ENCODE measurements at places on chromosomes 3 and 15. TPM values are rescaled to one million over a fixed set of nuclear protein-coding genes. Genes with fewer than 3 reads are reported as not detected.

TTLL13 gene
- not detected for total RNA-seq

PPP1R14D gene
- not detected for total RNA-seq

ANKRD63 gene
- total RNA-seq, result 0.28 TPM

PROK2 gene
- total RNA-seq, result not detected

COPS2 gene
- 85.4 TPM for total RNA-seq

RAB43 gene
- 10.8 TPM for total RNA-seq

FSIP1 gene
- total RNA-seq, result 1.3 TPM

GNAT1 gene
- 0.50 TPM for total RNA-seq

ITIH1 gene
- not detected for total RNA-seq

MAP1A gene
- 0.88 TPM for total RNA-seq

CDHR4 gene
- total RNA-seq, result not detected

ST8SIA2 gene
- total RNA-seq, result not detected

B2M gene
- 273 TPM for total RNA-seq

TBC1D23 gene
- total RNA-seq, result 39.8 TPM

SAXO2 gene
- total RNA-seq, result 0.61 TPM

CYP8B1 gene
- total RNA-seq, result not detected
